ENCODE measurements at places on chromosomes 4 and X. TPM values are rescaled to one million over a fixed set of nuclear protein-coding genes. Genes with fewer than 3 reads are reported as not detected.

- peak; percentile 21 for DNase-seq
Observed at GRCh38 chr4:103915224-103915869, 195.6 kb upstream of the TACR3 start.

- DNase-seq: no peak
Observed at GRCh38 chrX:119041175-119041574, 31.6 kb upstream of the CT47C1 start.

- no peak for DNase-seq
Observed at GRCh38 chr4:135249024-135249423, 1047.4 kb upstream of the PABPC4L start.

GRCh38 chr4:89837993-89838390 lies 1.0 kb upstream of the SNCA start:
- peak; percentile 24 for DNase-seq

GRCh38 chr4:46820154-46820553 lies 88.9 kb downstream of the COX7B2 start:
- no peak for DNase-seq

DNA sequence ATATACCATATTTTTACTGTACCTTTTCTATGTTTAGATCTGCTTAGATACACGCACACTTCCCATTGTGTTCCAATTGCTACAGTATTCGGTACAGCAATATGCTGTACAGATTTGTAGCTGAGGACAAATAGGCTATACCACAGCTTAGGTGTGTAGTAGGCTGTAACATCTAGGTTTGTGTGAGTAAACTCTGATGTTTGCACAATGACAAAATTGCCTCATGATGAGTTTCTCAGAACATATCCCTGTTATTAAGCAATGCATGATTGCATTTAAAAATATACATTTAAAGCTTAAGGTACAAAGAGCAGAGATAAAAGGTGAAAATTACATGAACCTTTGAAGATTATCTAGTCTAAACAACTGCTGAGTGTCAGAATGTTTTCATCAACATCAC lies 181.7 kb downstream of the ADGRA3 start:
- no peak for DNase-seq

GRCh38 chrX:2629316-2630007 lies 61.6 kb upstream of the CD99 start:
- peak; percentile 46 for DNase-seq

- peak; percentile 24 for DNase-seq
Observed at GRCh38 chr4:40238700-40239548, 42.1 kb downstream of the RHOH start.

- DNase-seq: no peak
Observed at GRCh38 chrX:154441564-154441963, 2.4 kb upstream of the FAM50A start.

DNA sequence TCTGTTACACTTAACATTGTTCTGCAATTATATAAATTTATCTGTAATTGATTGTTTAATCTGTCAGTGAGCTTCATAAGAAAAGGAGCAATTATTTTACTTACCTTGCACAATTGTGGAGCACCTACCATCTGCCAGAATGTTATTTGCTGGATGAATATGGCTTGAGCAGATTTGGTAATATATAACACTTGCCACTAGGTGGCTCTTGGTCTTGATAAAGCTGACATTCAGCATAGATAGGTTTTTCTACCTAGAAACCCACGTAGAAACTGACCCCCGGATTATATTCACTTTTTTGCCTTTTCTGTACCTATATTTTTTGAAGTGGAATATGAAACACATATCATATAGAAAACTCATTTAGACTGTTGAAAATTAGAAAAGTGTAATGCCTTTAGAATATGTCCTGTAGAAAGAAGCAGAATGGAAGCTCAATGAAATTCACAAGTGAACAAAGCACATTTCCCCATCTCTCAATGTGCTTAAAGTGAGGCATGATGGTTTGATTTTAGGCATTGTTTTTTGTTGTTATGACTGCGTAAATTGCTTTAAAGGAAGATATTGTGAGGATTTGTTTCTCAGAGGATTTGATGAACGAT lies 9.5 kb downstream of the RBPJ start:
- DNase-seq: peak; percentile 66

DNA sequence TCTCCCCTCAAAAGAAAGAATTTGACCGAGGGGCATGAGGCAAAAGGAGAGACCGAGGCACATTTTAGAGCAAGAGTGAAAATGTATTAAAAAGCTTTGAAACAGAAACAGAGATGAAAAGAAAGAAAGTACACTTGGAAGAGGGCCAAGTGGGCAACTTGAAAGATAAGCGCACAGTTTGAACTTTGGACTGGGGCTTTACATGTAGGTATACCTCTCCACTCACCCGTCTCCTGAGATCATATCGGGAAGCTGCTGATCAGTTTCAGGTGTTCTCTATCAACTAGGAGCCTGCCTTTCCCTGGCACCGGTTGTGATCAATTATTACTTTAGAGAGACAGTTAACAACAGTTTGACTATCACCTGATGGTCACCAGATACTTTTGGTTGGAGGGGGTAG lies 2666.5 kb downstream of the ARAP2 start:
- DNase-seq: no peak

GRCh38 chr4:169115897-169116254 lies 105.8 kb upstream of the CBR4 start:
- no peak for DNase-seq

DNA sequence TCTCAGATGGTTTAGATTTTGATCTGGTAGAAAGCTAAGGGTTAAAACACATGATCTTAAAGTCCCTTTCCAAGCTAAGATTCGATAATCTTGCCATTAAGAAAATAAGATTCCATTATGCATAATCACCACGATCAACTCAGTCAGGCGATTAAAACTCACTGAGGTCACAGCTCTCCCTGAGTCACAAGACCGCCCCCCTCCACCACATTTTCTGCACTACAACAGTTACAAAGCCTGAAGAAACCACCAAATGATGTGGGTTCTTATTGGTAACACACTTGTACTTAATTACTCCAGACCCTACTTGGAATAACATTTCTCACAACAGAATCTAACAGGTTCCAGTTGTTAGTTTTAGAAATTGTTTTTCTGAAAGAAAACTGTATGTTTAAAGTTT lies 62.8 kb downstream of the SH3KBP1 start:
- no peak for DNase-seq

DNA sequence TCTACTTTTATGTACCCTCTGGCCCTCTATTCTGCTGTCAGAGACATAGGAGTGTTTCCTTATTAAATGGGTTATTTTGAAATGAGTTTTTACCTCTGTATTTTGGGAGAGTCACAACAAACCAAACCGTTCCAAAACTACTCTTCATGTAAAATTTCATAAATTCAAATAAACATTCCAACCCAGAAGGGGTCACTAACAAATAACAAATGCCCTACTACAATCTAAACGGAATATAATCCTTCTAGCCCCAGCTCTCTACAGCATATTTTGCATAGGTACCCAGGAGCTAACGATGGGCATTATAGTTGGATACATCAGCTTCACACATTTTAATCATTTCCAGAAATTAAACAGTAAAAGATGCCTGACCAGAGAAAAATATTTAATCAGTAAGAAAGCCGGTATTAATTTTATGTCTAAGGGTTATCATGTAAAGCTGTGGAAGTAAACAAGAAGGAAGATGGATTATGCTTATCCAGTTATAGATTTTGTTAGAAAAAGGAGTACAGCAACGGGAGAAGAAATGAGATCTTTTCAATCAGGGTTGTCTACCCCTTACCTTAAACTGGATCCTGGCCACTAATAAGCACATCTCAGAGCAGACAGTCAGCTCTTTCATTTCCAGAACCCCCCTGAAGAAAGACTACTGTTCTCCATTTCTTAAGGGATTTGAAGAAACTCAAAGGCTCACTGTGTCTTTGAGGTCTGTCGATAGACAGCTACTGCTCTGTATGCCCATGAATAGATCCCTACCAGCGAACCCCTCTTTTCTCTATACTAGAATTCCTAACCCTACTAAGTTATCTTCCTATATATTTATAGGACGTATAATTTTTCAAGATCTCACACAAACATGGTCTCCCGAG lies 1.2 kb downstream of the UGDH start:
- no peak for DNase-seq

GRCh38 chr4:45350438-45350837 lies 624.1 kb upstream of the GNPDA2 start:
- DNase-seq: peak; percentile 2

Gene PTPN13
- 0.81 TPM for total RNA-seq

Gene NOX1
- not detected for total RNA-seq

Gene ATP1B4
- total RNA-seq: not detected

Gene NSD2
- 41.7 TPM for total RNA-seq

Gene HAND2
- total RNA-seq: not detected

Gene HOPX
- total RNA-seq: 134 TPM

Gene XAGE2
- total RNA-seq: not detected

Gene CLTRN
- total RNA-seq: 0.27 TPM

Gene ZIC3
- total RNA-seq: not detected

Gene CPE
- total RNA-seq: under 0.01 TPM

Data from hematopoietic multipotent progenitor cell (in vitro differentiated cells).